Stomach (tissue), 19 donors: ENCODE measurements at places on chromosomes 16 and 17. TPM values are rescaled to one million over a fixed set of nuclear protein-coding genes. Genes with fewer than 3 reads are reported as not detected.

DNAH9 gene
- total RNA-seq, result 0.29 TPM

DNA sequence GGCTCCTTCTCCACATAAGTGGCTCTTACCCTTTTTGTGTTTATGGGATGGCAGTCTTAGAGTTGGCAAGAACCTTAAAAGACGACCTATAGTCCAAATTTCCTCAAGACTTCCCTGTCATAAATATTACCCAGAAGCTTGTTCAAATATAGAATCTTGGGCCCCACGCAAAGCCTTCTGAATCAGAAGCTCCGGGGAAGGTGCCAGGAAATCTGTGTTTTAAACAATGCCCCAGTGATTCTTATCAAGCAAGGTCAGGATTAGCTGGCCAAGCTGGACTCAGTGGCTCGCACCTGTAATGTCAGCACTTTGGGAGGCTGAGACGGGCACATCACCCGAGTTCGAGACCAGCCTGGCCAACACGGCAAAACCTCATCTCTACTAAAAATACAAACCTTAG is 85.7 kb downstream of the TIMM22 start:
- DNase-seq, result peak; percentile 80

GRCh38 chr17:34451313-34451712 is 88.3 kb upstream of the CCL1 start:
- no peak for DNase-seq

DNA sequence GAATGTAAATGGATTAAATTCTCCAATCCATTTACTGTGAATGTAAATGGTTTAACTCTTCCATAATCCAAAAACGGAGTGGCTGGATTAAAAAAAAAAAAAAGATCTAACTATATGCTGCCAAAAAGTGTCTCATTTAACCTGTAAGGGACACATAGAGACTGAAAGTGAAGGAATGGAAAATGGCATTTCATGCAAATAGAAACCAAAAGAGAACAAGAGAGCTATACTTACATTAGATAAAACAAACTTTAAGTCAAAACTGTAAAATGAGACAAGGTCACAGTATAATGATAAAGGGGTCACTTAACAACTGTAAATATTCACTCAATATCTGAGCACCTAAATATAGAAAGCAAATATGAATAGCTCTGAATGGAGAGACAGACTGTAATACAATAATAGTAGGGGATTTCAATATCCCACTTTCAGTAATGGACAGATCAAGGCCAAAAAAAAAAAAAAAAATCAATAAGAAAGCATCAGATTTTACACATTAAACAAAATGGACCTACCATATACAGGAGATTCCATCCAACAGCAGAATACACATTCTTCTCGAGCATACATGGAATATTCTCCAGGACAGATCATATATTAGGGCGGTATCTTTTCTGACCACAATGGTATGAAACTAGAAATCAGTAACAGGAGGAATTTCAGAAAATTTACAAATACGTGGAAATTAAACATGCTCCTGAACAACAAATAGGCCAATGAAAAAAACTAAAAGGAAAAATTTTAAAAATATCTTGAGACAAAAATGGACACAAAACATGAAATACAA is 36.4 kb downstream of the CDR2 start:
- DNase-seq, result no peak

- DNase-seq, result peak; percentile 85
These were observed 16.8 kb downstream of the PIEZO1 start for GRCh38 chr16:88768071-88768783.

GRCh38 chr16:82621781-82622180 is 5.0 kb upstream of the CDH13 start:
- DNase-seq, result no peak
